Uterus (tissue), 4 donors: ENCODE measurements at places on chromosomes 5 and 9.

GRCh38 chr9:108816037-108816436, 39.7 kb downstream of the ACTL7B start:
- DNase-seq: no peak

- no peak for DNase-seq
Measured at GRCh38 chr9:125422853-125423252, 161.2 kb downstream of the GAPVD1 start.

- no peak for DNase-seq
Measured at GRCh38 chr5:143583409-143583808, 179.9 kb upstream of the NR3C1 start.

GRCh38 chr5:119301210-119301609, 54.6 kb upstream of the TNFAIP8 start:
- no peak for DNase-seq

DNA sequence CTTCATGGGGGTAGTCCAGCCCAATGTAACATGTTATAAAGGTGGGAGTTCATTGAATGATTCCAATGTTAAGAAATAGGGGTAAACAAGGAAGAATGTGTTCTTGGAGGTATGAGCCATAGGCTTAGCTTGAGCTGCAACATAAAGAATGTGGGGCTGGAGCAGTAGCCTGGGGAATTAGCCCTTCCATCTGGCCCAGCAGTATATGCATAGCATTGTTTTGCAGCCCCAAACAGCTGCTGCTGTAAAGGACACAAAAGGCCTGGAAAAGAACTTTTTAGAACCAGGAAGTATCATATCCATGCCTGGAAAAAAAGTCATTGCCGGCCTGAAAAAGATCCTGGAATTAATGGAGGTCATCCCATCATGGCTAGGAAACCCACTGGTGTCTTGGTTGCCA, 55.8 kb upstream of the SMARCA2 start:
- DNase-seq: no peak
